Central memory CD4-positive, alpha-beta T cell (primary cell): ENCODE measurements at places on chromosomes 13 and 19.

DNA sequence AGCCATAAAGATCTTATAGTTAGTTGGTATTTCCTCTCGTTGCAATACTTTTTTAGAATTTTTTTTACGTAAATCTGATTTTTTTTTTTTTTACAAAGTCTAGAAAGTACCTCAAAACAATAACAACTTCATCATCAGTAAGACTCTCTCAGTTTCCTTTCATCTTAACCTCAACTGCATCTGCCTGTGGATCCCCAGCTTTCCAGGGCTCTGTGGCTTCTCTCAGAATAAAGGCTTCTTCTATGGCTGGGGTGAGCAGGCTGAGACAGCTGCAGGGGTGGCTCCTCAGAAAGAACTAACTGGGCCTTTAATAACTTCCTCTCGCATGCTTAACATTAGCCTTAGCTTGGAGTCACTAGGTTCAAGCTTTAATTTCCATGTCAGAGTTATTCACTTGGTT is 4.2 kb downstream of the ZNF506 start:
- DNase-seq, result peak; percentile 75

DNA sequence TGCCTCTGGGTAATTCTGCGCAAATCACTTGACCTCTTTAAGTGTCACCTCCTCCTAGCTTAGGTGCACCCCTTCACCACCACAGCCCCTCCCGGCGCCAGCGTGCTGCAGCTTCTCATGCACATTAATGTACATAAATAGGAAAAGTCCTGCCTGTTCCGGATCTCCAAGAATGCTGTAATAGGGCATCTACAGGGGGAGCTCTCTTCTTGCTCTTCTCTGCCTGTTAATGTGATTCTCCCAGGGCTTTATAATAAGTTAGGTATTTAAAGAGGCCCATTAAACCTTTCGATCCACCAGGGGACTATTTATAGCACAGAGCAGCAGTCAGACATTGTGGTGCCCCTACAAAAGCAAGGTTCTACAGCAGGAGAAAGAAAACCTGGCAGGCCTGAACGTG is 35.3 kb downstream of the SOX1 start:
- no peak for DNase-seq

GRCh38 chr13:36354842-36355623 is 8.8 kb upstream of the SPART start:
- no peak for DNase-seq

- no peak for DNase-seq
Observed at GRCh38 chr19:13078897-13079541, 23.6 kb downstream of the LYL1 start.

DNA sequence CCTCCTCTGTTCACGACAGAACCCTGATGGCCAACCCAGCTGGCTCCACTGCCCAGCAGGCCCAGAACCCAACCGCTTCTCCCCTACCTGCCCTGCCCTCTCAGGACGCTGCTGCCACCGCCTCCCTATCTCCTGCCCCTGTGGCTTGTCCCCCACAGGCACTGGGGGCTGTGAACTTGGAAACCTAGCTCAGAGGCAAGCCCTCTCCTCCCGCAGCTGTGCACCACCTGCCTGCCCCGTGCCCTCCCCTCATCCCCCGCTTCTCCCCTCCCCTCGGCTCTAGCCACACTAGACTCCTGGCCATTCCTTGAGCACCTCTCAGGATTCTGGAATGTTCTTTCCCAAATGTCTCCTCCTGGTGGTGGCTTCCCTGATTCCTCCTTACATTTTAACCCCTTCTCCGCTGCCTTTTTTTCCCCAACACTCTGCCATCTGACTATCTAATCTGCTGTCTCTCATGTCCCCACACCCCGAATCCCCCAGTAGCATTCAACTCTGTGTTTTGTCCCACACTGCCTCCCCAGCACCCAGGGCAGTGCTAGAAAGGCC is 6.7 kb downstream of the NANOS3 start:
- no peak for DNase-seq

DNA sequence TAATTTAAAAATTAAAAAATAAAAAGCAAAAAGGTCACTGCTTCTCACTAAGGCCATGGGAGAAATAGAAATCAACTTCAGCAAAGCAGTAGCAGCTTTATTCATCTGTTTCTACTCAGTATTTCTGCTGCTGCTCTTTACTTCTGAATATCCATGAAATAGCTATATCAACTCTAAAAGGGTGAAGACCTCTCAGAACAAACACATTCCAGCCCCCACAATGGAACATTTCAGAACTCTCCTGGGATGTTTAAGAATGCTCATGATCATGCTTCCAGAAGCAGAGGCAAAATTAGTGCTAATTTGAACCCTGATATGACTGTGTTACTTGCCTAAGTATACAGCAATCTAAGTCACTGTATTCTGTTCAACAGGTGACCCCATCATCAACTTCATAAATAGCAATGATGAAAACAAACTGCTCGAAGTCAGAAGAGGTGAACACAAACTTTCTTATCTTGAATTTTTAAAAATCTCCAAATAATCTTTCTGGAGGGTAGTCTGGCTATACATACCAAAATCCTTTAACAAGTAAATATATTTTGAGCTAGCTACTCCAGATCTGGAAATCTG is 29.6 kb upstream of the DOCK9 start:
- no peak for DNase-seq

- no peak for DNase-seq
Observed at GRCh38 chr19:34459614-34460013, 21.9 kb upstream of the WTIP start.

GRCh38 chr19:5971714-5972354 is 6.1 kb downstream of the RANBP3 start:
- DNase-seq, result no peak

GRCh38 chr19:9848762-9849161 is 13.6 kb downstream of the PIN1 start:
- no peak for DNase-seq

DNA sequence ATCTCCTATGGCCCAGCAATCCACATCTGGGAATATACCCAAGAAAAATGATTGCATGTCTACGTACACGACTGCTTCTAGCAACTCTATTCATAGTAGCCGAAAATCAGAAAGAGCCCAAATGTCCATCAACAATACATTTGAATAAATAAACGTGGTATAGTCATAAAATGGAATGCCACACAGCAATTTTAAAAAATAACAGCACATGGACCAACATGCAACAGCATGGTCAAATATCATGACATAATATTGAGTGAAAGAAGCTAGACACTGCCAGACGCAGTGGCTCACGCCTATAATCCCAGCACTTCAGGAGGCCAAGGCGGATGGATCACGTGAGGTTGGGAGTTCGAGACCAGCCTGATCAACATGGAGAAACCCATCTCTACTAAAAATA is 16.3 kb downstream of the TEX101 start:
- no peak for DNase-seq

GRCh38 chr19:50721441-50722137 is 1.6 kb upstream of the CLEC11A start:
- no peak for DNase-seq

DNA sequence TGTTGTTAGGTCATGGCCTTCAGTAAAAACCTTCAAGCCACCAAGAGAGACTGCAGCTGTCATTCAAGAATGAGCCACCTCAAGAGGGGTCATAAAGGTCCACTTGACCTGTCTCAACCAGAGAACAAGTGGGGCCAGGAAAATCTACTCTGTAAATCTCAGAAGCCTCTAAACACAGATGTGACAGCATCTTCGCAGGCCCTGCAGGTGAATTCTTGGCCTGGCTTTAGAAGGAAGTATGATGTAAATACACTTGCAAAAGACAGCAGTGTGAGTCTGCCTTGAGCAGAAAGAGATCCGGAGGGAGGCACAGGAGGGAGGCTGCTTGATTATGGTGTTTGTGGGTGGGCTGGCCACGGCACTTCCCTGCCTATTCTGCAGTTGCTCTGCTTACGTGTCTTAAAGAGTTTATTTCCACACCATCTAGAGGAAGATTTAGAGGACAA is 1082.9 kb downstream of the UQCRFS1 start:
- DNase-seq, result no peak

DNA sequence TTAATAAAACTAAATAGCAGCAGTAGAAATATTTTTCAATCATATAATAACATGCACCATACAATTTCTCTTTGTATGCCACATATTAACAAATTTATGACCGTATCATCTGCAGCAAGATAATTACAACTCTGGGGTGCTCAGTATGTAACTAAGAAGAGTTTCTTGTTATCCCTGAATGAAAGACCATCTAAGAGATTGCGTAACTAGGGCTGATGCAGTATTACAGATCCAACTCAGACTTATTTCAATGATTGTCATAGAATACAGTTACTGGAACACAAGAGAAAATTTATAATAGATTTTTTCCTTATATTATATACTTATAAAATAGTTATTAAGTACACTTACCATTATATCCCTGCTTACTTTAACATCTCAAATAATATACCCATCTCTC is 305.1 kb downstream of the SLITRK1 start:
- DNase-seq, result no peak

DNA sequence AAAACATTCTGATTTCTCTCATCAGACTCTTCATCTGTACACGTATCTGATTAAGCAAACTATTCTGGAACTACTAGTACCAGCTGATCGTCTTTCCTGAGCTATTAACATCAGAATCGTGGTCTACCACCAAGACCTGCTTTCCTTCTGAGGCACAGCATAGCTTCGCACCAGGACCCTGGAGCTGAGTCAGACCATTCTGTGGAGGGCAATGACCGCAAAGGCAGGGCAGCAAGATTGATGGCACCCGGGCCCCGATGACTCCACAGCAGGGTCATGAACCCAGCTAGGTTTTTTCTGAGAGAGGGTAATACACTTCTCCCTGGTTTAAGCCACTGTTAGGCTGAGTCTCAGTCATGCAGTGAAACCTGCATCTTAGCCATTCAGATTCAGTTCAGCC is 158.7 kb upstream of the GPR12 start:
- DNase-seq, result no peak

- no peak for DNase-seq
Observed at GRCh38 chr19:57302020-57302465, 18.2 kb upstream of the ZNF543 start.

DNA sequence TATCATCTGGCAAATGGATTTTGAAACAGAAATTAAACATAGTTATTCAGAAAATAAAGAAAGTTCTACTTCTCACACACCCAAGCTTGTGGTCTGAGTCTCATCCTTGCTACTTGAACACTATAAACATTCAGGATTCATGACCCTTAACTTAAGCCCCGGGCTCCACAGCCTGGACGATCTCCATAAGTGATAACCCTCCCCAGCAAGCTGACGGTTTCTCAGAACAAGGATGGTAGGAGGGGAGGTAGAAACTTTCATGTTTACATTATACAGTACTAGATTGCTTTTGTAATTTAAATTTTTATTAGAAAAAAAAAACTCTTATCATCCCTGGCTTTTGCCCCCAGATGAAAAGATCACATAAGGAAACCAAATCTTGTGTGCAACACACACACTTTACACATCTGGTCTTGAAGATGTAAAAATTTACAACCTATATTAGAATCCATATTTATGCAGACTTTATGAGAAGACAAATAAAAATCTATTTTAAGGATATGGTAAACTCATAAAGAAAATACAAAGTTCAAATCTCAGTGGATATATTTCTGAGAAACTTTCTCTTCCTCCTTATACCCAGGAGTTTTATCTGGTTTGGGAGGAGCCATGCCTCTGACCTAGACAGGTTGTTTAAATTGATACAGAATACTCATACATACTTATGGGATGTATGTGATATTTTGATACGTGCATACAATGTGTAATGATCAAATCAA is 20.0 kb upstream of the ATP12A start:
- no peak for DNase-seq

DNA sequence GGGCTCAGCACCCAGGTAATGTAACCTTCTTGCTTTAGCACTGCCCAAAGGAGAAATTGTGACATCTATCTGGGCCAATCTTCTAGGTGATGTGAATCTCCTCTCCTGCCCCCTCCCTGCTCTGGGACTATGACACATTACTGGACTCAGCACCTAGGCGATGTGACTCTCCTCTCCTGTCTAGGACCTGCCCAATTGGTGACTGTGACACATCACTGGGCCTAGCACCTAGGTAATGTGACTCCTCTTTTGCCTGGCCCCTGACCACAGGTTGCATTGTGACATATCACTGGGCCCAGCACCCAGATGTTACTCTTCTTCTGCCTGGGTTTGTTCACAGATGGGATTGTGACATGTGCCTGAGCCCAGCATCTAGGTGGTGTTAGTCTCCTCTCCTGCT is 45.0 kb downstream of the ZNF85 start:
- no peak for DNase-seq

- DNase-seq, result peak; percentile 72
Observed at GRCh38 chr19:53865918-53866864, 1.5 kb upstream of the MYADM start.

- no peak for DNase-seq
Observed at GRCh38 chr19:43598445-43599240, 2.2 kb downstream of the ZNF576 start.
